ENCODE measurements at places on chromosomes 3 and 15.

DNA sequence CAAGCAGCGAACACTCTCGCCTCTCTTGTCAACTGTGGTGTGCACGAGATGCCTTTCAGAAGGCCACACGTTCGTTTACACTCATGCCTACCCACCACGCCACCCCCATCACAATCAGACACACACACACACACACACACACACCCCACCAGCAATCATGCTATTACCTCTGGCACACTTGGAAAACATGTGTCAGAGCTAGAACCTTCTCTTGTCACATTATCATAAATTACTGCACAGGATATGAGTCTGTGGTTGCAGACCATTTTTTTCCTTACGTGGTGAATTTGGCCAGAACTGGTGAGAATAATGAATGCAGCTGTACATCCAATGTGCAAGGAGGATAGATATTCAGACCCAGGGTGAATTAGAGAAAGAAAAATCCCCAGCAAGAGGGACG, 52.4 kb downstream of the TRIM69 start:
- DNase-seq = no peak

DNA sequence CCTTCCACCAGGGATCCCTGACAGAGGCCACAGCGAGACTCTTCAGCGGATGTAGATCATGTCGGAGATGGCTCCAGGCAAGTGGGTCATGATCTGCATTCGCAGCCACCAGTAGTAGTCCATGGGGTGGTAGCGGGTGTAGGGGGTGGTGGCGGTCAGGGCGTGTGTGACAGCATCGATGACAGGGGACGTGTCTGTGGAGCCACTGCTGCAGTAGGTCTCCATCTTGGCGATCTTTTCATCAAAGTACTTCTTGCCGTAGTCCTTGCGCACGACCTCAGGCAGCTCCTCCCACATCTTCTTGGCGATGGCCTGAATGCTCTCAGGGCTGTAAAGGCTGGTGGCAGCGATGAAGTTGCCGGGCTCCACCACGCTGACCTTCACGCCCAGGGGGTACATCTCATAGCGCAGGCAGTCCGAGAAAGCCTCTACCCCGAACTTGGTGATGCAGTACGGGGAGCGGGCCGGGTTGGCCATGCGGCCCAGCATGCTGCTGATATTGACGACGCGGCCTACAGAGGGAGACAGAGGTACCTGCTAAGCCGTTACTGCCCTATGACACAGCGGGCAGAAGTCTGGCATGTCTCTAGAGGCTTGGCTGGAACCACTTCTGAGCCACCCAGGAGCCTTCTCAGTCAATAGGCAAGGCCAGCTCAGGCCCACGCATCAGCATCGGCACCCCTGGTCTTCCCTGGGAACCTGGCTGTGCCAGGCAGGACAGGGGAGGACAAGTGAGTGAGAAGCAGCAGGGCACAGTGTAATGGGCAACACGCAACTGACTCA, 43.7 kb downstream of the BDH1 start:
- DNase-seq = no peak

DNA sequence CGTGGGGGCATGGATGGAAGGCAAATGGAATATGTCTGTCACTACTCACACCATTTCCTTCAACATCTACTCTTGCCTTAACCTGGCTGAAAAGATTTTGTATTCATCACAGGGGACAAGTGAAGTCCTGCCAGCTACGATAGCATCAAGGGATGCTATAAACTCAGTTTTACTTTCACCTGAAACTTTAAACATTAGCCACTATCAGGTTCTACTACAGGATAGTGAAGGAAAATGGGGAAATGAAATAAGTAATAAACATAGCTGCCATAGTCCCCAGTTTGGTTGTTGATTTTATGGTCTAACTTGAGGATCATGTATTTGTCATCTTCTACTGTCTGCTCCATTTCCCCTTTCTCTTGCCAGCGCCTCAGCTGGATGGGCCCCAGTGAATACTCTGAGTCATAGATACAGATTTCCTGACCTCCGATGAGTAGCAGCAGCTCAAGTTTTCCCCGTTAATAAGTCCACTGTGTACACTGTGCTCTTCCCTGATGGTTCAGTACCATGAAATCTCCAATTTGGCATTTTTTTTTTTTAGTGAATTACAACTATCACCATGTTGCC, 338.2 kb upstream of the SLCO3A1 start:
- no peak for DNase-seq

- no peak for DNase-seq
Measured at GRCh38 chr3:161557445-161558150, 61.0 kb downstream of the OTOL1 start.

- no peak for DNase-seq
Measured at GRCh38 chr3:186986406-186986805, 56.1 kb downstream of the ST6GAL1 start.

GRCh38 chr3:112002096-112002971, 3.6 kb downstream of the TAGLN3 start:
- no peak for DNase-seq

GRCh38 chr15:83592370-83593040, 61.4 kb upstream of the ADAMTSL3 start:
- DNase-seq = peak; percentile 94

DNA sequence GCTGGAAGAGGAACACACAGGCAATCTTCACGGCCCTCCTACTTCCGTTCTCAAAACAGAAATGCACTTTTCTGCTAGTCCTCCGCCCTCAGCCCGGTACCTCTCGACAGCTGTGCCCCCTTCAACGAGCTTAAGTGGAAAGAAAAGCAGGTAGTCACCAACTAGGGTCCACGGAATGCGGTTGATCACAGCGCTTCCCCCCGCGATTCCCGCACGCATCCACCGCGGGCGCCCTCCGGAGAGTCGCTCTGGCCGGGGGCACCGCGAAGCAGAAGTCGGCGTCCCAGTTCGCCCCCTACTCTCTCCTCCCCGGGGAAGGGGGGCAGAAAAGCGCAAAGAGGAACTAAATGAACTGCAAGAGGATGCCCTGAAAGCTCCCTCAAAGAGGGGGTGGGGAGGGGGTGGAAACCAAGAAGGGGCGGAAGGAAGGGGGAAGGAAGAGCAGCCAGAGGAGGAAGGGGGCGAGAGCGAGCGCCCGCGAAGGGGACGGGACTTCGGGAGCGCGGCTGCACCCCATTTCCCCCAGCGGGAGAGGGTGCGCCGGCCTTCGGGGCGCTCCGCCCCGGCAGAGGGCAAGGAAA, 738 bp downstream of the ACAP2 start:
- peak; percentile 72 for DNase-seq

DNA sequence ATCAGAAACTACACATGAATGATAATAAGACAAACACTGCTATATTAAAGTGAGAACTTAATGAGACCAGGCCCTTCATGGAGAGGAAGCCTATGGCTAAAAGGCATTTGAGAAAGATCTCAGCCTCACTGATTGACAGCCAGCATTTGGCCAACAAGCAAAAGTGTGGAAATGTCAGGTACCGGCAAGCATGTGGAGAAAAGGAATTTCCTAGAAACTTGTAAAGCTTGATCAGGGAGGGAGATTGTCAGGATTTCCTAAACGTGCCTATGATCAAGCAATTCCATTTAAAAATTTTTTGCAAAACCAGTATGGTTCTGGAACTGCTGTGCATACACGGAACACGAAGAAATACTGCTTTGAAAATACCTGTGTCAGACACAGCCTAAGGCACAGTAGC, 220.3 kb upstream of the ATP10A start:
- peak; percentile 42 for DNase-seq

Measured in lung (tissue), 17 donors.